ENCODE measurements at places on chromosomes 4 and X. TPM values are rescaled to one million over a fixed set of nuclear protein-coding genes. Genes with fewer than 3 reads are reported as not detected.

The PORCN gene
- 44.3 TPM for total RNA-seq

The SGMS2 gene
- total RNA-seq, result 331 TPM

The XK gene
- 0.72 TPM for total RNA-seq

The NAA11 gene
- total RNA-seq, result not detected

The GLRA3 gene
- under 0.01 TPM for total RNA-seq

The DDX53 gene
- not detected for total RNA-seq

The GAGE12H gene
- not detected for total RNA-seq

The PGAM4 gene
- total RNA-seq, result not detected

The SHROOM3 gene
- total RNA-seq, result 16.0 TPM

The PARM1 gene
- total RNA-seq, result 0.21 TPM

The CCNI gene
- 113 TPM for total RNA-seq

The XAGE1A gene
- total RNA-seq, result not detected

The SSX2B gene
- total RNA-seq, result not detected

The MYL5 gene
- total RNA-seq, result 4.8 TPM

The MAGEA12 gene
- total RNA-seq, result not detected

The PABPC5 gene
- total RNA-seq, result 0.24 TPM
